ENCODE measurements at places on chromosomes 13 and 19. TPM values are rescaled to one million over a fixed set of nuclear protein-coding genes. Genes with fewer than 3 reads are reported as not detected.

Gene ZNF569
- 8.0 TPM for total RNA-seq

Gene ZNF579
- 11.4 TPM for total RNA-seq

Gene DMWD
- total RNA-seq = 67.6 TPM

DNA sequence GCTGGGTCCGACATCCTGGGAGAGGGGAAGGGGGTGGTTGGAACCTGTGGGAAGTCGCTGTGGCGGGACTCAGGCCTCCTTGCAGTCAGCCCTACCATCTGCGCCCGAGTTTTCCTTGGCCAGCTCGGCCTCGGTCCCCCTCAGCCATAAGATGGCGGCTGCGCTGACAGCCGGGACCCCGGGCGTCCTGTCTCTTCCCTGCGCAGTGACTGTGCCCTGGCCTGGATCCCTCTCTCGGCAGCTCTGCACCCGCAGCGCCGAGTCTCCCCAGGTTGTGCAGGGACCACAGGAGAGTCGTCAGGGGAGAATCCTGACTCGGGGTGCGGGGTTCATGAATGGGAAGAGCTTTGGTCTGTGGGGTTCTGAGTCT lies 345 bp downstream of the ZNF257 start:
- H3K27me3 ChIP-seq = no peaks in the 10 kb centered on the region
- no peak overlapping the region for H3K27ac ChIP-seq
- H3K36me3 ChIP-seq = no peaks in the 10 kb centered on the region

All from heart right ventricle (tissue), 16 donors.